ENCODE measurements at places on chromosomes 5 and 9.

- no peak for DNase-seq
These were observed 107.4 kb downstream of the SCAMP1 start for GRCh38 chr5:78467752-78468357.

- no peak for DNase-seq
These were observed 59.1 kb downstream of the IQGAP2 start for GRCh38 chr5:76462097-76462667.

DNA sequence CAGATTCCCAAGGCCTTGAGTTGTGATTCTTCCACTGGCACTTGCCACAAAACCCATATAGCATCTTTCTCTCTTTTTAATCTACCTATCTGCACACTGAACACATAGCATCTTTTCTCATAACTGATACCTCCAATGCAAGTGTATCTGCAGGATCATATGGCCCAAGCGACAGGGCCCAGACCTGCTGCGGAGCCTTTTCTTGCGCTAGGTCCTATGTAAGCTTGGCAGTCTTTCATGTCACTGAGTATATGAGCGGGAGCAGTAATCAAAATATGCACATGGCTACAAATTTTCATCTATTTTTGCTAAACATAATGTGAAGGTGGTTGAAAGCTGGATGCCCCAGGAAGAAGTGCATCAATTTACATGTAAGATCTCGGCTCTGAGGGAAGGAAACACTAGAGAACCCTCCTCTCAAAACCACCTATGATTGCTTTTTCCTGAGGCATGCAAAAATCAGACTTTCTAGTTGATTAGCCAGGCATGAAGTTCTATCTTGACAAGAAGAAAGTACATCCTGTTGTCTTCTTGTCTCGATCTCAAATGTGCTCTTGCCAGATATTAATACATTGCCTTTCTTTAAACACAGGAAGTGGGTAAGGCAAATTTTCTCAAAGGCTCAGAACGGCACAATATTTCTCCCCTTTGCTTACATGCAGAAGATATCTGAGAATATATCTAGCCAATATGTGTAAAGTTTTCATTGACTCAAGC is 26.9 kb upstream of the CEMIP2 start:
- no peak for DNase-seq

DNA sequence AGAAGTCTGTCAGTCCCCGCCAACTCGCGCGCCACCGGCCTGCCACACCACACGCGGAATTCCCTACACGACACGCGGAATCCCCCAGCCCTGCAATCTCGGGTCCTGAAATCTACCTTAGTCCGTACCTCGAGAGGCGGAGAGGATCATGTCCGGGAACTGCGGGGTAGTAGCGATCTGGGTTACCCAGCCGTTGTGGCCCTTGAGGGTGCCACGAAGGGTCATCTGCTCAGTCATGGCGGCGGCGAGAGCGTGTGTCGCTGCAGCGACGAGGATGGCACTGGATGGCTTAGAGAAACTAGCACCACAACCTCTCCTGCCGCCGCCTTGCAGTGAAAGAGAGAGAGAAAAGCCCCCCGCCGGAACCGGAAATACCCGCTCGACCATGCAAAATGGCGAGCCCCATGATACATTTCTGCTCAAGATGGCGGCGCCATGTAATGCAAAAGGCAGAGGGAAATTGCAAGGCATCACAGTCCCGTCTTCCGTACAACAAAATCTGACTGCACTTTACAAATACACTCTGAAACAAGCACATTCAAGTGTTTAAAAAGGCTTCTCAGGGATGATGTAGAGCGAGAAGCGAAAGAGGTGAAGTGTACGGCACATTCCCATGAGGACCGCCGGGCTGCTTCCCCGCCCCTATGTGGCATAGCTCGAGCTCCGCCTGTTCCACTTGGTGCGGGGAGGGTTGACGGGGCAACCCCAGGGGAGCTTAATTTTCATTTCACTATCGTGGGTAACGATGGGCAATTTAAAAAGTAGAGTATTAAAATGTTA is at the start of gene RACK1:
TSS of gene RACK1 (minus strand) at position 343 of the 780 bp plus-strand sequence. CDS start at position 237, 106 bp downstream.
- DNase-seq = peak; percentile 67

- DNase-seq = no peak
These were observed 25.5 kb downstream of the DEPDC1B start for GRCh38 chr5:60674251-60675069.

GRCh38 chr5:154523104-154523503 is 45.1 kb upstream of the HAND1 start:
- DNase-seq = no peak

- DNase-seq = no peak
These were observed 40.5 kb upstream of the CTSL start for GRCh38 chr9:87685441-87685840.

GRCh38 chr5:75306746-75307145 is 30.3 kb upstream of the HMGCR start:
- no peak for DNase-seq

GRCh38 chr5:175547842-175548241 is 69.5 kb downstream of the SFXN1 start:
- DNase-seq = no peak

DNA sequence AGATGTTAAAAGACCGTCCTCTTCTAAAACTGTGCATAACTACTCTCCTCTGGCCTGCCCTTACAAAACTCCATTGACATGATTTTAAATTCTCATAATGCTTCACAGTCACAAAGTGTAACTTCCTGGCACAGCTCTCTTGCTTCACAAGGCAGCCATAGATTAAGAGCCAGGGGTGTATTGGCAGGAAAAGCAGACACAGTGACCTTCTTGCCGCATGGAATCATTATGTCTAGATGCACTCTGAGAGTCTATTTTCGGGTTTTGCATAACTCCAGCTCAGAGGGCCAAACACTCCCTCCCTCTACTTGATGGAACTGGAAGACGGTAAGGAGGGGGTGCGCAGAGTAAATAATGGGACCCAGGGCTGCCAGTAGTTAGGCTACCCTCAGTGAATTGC is 110.1 kb downstream of the MARCHF3 start:
- no peak for DNase-seq

DNA sequence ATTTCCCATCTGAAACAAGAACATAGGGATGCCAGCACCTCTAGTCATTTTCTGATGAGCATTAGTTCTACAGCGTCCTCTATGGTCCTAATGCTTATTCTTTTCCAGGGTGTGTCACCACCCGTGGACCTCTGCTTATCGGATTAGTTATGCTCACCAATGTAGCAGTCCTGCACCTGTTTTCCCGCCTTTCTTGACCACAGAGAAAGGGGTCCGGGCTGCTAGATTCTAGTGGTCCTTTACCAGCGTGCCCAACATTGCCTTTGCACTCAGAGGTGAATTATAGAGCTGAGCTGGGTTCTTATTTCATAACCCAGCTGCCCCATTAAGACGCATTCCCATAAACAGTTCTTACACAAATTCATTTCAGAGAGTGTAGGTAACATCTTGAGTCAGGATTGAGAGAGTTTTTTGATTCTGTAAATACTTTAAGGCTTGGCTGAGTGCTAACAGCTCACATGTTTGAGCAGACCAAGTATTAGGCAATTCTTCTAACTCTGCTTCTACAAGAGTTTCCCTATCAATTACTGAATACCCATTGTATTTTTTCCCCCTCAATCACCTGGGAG is 2205.1 kb upstream of the C9orf72 start:
- no peak for DNase-seq

GRCh38 chr9:89358376-89358916 is 40.1 kb downstream of the SECISBP2 start:
- no peak for DNase-seq

GRCh38 chr9:107567462-107567861 is 77.9 kb upstream of the KLF4 start:
- DNase-seq = no peak
